ENCODE measurements at places on chromosomes 11 and 22. TPM values are rescaled to one million over a fixed set of nuclear protein-coding genes. Genes with fewer than 3 reads are reported as not detected.

OR51B2 gene
- polyA plus RNA-seq, result not detected

MOGAT2 gene
- polyA plus RNA-seq, result not detected

HBB gene
- not detected for polyA plus RNA-seq

CRYBB1 gene
- 0.05 TPM for polyA plus RNA-seq

TMPRSS5 gene
- 0.28 TPM for polyA plus RNA-seq

GRCh38 chr11:9774109-9774508 lies 110.2 kb downstream of the SWAP70 start:
- no peak for DNase-seq

DNA sequence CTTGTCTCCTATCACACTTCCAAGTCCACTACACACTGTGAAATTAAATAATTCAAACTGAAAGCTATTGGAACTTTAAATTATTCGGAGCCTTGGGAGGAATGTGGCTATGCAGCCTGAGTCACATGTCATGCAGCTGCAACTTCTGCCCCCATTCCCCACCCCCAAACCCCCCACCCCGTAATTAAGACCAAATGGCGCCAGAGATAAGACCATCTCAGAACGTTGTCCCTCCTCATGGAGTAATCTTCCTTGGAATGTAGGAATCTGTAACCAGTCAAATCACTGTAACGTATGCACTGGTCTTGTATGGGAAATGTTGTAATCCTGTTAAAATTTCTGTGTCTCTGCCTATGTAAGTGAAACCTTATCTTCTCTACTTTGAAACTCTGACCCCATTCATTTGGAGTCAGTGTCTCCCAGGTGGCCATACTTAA lies 37.0 kb downstream of the GAB2 start:
- DNase-seq, result no peak

GRCh38 chr11:61082062-61082870 lies 20.0 kb upstream of the CD5 start:
- no peak for DNase-seq

DNA sequence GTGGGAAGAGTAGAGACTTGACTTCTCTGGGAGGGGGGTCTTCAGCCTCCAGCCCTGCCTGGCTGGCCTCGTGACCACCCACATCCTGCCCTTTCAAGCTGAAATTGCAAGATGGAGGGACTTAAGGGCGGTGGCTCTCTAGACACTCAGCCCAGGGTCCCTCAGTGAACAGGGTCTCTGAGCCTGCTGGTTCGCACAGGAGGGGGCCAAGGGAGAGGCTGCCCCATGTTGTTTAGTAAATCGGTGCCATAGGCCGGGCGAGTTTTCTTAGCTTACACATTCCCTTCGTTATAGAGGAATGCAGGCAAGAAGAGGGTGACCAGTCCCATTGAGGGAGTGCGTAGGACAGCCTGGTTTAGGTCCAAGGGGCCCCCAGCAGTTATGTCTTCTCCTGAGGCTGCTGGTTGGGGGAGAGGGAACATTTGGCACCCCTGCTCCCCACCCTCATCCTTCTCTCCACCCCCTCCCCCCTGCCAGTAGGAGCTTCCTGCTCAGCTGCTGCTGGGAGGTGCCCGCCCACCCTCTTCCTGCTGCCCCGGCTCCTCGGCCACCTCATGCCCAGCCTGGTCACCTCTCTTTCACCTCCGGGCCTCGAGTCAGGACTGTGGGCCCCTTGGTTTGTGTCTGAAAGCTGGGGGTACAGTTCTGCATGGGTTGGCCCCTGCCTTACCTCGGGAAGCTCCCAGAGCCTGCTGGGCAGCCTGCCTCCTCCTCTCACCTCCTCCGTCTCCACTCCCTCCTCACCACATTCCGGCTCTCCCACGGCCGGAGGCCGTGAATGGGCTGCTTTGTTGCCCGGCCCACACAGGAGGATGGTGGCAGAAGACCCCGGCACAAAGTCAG lies 3.9 kb downstream of the FRMD8 start:
- no peak for DNase-seq

GRCh38 chr11:73147771-73148681 lies 5.9 kb upstream of the FCHSD2 start:
- peak; percentile 28 for DNase-seq

- no peak for DNase-seq
Measured at GRCh38 chr11:118524757-118525470, 2.4 kb upstream of the TTC36 start.

GRCh38 chr11:117900121-117900648 lies 23.7 kb upstream of the FXYD6 start:
- DNase-seq, result no peak

DNA sequence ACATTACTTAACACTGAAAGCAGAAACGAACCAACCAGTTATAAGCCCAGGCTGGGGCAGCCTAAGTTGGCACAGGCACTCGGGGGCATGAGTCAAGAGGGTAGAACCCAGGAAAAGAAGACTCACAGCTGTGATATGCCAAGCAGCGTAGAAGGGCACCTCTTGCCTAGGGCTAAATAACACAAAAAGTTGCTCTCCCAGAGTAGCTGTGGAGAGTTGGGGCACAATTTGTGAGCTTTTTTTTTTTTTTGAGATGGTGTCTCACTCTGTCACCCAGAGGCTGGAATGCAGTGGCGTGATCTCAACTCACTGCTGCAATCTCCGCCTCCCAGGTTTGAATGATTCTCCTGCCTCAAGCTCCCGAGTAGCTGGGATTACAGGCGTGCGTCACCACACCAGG lies 8.8 kb downstream of the CLMP start:
- DNase-seq, result no peak

- DNase-seq, result no peak
Measured at GRCh38 chr22:33461698-33462434, 403.7 kb upstream of the SYN3 start.

GRCh38 chr22:22043296-22044078 lies 60.9 kb upstream of the TOP3B start:
- DNase-seq, result no peak

- peak; percentile 82 for DNase-seq
Measured at GRCh38 chr22:31944700-31945442, 536 bp downstream of the YWHAH start.

DNA sequence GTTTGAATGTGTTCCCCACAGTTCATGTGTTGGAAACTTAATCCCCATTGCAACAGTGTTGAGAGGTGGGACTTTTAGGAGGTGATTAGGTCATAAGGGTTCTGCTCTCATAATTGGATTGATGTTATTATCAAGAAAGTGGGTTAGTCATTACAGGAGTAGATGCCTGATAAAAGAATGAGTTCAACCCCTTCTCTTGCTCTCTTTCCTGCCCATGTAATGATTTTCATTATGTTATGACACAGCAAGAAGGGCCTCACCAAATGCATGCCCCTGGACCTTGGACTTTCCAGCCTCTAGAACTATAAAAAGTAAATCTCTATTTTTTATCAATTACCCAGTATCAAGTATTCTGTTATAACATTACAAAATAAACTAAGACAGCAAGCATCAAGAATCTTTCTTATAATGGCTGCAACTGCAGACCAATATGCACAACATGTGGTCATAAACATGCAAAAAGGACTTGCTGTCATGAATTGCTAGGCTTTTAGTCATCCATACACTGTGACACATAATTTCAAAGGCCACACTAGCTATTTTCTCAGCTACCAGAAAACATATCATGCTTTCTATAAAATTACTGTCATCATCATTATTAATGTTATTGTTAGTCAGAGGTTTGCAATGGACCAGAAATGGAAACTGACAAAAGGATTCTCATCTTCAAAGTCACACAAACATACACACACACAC lies 99.9 kb upstream of the GUCY1A2 start:
- DNase-seq, result no peak

GRCh38 chr22:48811885-48812284 lies 1015.8 kb downstream of the BRD1 start:
- no peak for DNase-seq

Data from SK-N-SH (cell line).